NAMALWA (cell line): ENCODE measurements at places on chromosomes 16 and 17.
A peak's percentile ranks its signal among the peaks of the same experiment; 100 is the strongest.

DNA sequence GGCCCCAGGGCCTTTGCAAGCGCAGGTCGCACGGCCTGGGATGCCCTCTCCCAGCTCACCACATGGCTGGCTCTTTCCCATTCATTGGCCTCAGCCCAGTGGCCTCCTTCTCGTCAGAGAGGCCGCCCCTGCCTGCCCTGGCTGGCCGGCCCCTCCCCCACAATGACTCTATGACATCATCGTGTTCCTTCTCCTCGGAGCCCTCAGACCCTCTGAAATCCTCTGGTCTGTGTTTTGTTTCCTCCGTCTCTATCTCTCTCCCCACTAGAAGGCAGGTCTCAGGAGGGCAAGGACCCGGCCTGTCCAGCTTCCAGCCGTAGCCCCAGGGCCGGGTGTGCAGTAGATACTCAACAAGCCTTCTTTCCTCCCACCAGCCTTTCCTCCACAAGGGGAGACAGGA is 164.8 kb upstream of the FOXF1 start:
- no peak for DNase-seq

GRCh38 chr17:18084256-18084655 is 3.5 kb upstream of the DRG2 start:
- no peak for DNase-seq

GRCh38 chr16:89697161-89697615 is 4.3 kb downstream of the SPATA2L start:
- no peak for DNase-seq

DNA sequence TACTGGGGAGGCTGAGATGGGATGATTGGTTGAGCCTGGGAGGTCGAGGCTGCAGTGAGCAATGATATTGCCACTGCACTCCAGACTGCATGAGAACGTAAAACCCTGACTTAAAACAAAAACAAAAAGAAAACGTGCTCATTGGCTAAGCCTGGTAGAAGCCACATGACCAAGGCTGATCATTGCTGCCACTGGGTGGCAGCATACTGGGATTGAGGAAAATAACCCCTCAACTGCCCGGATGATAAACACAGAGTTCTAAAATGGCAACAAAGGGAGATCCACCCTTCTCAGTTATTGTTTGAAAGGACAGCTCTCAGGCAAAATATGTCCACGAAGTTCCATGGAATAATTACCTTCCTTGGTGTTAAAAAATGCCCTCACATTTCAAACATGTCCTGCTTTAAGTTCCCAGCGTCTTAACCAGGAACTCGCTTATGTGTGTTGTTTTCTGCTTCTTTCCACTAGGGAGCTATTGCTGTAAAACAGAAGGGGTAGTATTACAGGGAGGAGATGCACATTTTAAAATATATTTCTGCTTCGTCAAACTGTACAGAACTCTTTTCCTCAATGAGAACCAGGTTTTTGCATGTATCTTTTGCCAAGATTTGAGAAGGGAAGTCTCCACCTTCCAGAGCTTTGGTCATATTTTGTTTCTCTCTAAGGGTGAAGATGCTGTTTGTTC is 675.3 kb downstream of the MAF start:
- peak; percentile 56 for DNase-seq

- no peak for DNase-seq
Observed at GRCh38 chr17:74449773-74450172, 16.7 kb upstream of the CD300A start.

- DNase-seq: no peak
Observed at GRCh38 chr17:57832314-57833178, 17.3 kb downstream of the MRPS23 start.

DNA sequence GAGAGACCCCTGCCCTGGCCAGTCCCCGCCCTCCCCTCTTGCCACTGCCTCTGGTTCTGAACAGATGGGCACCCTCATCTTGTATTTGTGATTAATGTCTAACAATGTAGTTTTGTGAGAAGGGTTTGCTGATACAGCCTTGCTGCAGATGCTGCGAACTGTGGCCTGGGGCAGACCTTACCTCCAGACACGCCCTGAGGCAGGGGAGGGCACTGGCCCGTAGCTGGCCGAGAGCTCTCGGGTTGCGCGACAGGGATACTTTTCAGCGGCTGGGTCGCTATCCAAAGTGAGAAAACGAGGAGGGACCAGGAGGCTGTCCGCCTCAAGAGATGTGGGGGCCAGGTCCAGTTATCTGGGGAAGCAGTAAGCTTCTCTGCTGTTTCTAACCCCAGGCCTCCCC is 21.9 kb downstream of the STH start:
- DNase-seq: no peak

- DNase-seq: no peak
Observed at GRCh38 chr17:59333836-59334235, 2.4 kb downstream of the YPEL2 start.

DNA sequence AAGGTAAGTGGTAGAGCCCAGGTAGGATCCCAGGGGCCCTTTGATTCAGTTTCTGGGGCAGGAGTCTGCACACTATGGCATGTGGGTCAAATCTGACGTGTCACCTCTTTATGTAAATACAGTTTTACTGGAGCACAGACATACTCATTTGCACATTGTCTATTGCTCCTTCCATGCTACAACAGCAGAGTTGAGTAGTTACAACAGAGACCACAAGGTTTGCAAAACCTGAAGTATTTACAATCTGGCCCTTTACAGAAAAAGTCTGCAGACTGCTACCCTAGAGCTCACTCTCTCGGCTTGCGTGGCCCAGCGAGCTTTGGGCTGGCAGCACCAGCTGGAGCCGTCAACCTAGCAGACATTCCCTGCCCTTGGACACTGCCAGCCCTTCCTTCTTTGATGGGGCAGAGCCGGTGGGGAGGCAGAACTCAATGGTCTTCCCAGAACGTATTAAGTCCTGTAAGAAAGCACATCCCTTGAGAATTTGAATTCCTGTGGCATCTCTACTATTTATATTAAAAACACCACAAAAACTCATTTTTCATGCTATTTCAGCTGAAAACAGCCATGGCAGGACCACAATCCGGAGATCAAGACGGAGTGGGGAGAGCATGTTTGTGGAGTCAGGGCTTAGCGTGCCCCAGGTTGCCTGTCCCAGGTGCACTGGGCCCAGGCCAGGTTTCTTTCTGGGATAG is 133.1 kb upstream of the NUDT7 start:
- DNase-seq: no peak

- DNase-seq: peak; percentile 70
Observed at GRCh38 chr17:48954300-48954755, 9.7 kb upstream of the SNF8 start.

DNA sequence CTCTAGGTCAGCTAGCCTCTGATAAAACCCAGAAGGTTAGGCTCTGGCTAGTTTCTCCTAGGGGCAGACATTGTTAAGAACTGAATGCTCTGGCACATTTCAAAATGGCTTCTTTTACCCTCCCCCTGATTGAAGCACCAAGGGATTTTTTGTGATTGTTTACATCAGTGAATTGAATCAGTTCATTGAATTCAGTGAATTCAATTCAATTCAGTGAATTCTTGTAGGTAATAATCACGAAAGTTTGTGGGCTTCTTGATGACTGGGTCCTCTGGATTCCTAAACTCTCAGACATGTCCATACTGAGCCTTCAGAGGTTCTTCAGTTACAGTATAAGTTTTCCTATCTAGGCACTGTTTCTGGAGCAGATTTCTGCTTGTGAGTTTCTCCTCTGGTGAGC is 135.2 kb upstream of the ELAC2 start:
- DNase-seq: no peak

GRCh38 chr17:29909236-29910003 is 20.6 kb downstream of the SSH2 start:
- DNase-seq: no peak

DNA sequence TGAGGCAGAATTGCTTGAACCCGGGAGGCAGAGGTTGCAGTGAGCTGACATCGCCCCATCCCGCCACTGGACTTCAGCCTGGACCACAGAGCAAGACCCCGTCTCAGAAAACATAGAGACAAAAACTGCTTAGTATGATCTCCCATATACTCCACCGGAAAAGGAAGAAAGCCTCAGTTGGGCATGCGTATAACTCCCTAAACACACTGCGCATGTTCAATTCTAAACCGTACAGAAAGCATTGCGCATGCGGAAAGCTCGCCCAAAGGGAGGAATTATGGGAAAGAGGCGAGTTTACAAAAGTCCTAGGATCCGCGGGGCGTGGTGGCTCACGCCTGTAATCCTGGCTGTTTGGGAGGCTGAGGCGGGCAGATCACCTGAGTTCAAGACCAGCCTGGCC is 312.7 kb upstream of the ERCC4 start:
- DNase-seq: no peak

GRCh38 chr17:9227819-9228407 is 206.6 kb downstream of the NTN1 start:
- DNase-seq: no peak

- DNase-seq: no peak
Observed at GRCh38 chr17:14046978-14047377, 22.3 kb upstream of the COX10 start.

DNA sequence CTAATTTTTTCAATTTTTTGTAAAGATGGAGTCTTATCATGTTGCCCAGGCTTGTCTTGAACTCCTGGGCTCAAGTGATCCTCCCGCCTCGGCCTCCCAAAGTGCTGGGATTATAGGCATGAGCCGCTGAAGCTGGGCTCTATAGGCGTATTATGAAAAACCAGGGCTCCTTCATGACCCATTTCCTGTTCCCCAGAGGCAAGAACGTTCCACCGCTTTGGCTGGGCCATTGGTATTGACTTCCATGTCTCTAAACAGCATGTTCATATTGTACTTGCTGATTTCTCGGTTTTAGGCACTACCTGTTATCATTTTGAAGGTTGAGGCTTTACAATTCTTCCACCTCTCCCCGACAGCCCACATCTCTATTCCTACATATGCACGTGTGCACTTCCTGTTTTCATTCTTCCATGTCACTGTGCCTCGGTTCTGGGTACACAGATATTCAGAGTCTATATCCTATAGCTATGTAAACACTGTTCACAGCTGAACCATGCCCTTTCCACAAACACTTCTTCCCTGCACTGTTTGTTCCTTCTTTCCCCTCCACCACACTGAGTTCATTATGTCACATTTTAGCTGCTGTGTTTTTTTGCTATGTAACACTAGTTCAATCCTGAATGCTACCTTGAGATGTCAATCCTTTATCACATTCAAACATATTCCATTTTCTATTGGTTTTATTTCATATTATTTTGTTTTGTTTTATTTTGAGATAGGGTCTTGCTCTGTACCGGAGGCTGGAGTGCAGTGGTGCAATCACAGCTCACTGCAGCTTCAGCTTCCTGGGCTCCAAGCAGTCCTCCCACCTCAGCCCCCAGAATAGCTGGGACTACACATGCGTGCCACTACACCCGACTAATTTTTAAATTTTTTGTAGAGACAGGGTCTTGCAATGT is 16.8 kb upstream of the MAPK3 start:
- no peak for DNase-seq

DNA sequence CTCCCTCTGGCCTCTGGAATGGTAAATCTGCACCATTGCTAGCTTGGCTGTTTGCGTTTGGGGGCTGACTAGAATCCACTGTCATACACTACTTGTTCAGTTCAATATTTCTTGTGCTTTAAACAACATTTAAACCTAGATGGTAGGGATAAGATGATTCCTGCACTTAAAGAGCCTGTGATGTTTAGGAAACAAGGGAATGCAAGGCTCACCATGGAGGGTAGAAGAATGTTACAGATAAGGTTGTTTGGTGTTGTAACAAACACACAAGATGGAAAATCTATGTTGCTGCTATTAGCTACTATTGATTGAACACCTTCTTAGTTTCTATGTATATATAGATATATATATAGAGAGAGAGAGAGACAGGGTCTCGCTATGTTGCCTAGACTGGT is 31.4 kb downstream of the YPEL2 start:
- DNase-seq: no peak

GRCh38 chr16:72051818-72052217 is 2.5 kb upstream of the HP start:
- no peak for DNase-seq

DNA sequence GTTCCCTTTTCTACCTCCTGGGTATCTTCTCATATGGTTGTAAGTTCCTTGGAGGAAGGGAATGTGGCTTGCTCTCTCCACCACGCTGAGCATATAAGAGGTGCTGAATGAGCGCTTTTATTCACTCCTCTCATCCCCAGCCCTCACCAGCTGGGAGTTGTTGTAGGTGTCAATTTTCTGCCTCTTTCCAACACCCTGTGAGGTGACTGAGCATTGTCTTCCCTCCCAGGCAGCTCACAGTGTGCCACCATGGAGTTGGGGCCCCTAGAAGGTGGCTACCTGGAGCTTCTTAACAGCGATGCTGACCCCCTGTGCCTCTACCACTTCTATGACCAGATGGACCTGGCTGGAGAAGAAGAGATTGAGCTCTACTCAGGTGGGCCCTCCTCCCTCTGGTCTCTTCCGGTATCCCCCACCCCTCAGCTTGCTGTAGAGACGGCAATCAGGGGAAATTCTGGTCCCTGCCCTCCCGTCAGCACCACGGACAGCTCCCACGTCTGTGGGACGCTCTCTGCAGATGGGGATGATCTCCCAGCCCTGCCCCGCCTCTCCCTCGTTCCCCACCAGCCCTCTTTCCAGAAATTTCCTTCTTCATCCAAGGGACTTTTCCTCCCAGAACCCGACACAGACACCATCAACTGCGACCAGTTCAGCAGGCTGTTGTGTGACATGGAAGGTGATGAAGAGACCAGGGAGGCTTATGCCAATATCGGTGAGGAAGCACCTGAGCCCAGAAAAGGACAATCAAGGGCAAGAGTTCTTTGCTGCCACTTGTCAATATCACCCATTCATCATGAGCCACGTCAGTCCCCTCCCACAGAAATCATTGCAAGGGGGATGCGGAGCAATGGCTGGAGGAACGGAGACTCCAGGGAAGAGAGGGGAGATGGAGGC is 18.3 kb downstream of the CIITA start:
- DNase-seq: peak; percentile 25

DNA sequence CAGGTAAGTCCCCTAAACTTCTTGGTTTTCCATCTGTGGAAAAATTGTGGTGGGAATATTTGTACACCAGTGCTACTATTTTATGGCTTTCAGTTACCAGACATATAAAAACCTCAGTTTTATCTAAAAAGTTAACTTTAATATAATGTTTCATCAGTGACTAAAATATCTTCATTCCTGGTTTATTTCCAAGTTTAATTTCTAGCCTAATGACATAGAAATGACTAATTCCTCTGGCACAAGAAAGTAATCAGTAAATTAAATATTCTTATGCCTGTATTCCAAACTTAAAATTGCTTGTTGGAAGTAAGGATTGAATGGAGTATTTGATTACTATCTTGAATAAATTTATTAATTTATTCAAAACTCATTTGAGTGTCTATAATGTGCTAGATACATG is 757.0 kb downstream of the CDH11 start:
- no peak for DNase-seq
